Peyer's patch (tissue), 4 donors: ENCODE measurements at places on chromosomes 3 and 15.
A peak's percentile ranks its signal among the peaks of the same experiment; 100 is the strongest.

DNA sequence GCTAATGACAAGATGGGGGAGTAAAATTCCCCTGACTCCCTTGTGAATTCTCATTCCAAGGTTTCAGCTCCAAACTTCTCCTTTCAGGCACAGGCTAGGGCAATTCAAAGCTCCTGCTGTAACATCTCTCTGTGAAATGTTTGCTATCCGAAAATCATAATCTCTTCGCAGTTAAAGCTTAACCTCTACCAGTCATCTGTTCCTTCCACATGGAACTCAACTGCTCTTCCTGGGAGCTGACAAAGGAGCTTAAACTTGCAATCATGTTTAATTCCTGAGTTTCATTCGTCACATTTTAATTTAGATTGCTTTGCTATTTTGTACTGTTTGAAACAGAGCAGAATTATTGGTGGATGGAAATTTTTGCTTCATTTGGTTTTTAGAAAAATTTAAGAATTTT lies 328.6 kb downstream of the AGBL1 start:
- DNase-seq: no peak

DNA sequence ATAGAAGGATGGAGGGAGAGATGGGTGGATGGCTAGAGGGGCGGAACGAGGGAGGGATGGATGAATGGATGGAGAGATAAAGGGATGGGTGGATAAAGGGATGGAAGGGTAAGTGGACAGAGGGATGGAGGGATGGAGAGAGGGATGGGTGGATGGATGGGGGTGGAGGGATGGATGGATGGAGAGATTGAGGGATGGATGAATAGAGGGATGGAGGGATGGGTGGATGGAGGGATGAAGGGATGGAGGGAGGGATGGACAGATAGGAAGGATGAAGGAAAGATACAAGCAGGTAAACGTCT lies 313.3 kb downstream of the UACA start:
- no peak for DNase-seq

- DNase-seq: no peak
These were observed 235.1 kb downstream of the MYRIP start for GRCh38 chr3:40044487-40044886.

GRCh38 chr15:43792761-43793476 lies 799 bp downstream of the SERF2 start:
- peak; percentile 59 for DNase-seq

DNA sequence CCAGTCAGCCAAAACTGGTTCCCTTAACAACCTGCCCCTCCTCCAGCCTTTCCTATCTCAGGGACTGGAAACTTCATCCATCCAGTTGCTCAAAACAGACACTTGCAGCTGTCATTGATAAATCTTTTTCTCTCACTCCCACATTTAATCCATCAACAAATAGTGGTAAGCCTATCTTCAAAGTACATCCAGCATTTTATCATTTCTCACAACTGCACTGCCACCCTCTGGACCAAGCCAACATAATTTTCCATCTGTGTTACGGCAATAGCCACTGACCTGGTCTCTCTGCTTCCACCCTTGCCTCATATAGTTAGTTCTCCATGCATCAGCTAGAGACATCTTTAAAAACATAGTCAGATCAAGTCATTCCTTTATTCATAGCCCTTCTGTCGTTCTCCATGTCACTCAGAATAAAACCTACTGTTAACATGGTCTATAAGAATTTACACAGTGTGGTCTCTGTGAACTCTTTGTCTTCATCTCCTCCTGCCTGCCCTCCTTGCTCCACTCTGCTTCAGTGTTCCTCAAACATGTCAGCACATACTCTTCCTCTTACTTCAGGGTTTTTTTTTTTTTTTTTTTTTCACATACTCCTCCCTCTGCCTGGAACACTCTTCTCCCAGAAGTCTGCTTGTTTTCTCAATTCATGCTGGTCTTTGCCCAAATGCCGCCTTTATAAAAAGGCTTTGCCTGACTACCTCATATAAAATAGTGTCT lies 102.5 kb upstream of the COL6A5 start:
- no peak for DNase-seq

GRCh38 chr15:26910715-26911114 lies 43.9 kb downstream of the GABRA5 start:
- no peak for DNase-seq

DNA sequence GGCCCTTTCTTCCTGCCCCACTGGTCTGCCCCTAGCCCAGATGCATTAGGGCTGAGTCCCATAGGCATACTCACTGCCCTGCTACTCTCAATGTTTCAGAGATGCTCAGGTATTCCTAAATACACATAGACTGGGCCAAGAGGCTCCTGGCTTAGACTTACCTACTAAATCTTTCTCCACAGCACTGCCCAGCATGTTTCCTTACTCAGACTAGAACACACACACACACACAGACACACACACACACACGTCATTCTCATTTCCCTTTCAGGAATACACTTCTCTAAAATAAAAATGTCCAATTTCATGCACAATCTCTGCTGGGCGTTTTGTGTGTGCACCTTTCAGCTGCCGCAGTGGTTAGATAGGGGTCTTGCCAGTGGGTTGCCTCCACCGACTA lies 175.7 kb downstream of the FAM43A start:
- DNase-seq: no peak

DNA sequence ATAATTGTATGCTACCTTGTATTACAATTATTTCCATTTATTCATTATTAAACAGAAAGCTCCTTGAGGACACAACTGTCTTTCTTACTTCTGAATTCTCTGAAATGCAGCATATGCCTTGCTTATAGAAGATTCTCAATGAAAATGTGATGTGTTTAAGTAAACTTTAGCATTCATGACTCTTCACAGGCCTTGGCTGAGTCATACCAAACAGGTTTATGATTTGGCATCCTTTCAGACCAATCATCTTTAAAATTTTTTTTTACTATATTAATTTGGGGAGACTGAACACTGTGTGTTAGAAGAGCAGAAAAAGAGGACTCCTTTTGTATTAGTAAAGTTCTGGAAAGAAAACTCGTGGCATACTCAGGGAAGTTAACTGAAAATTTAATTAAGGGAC lies 6.4 kb upstream of the GALK2 start:
- no peak for DNase-seq

DNA sequence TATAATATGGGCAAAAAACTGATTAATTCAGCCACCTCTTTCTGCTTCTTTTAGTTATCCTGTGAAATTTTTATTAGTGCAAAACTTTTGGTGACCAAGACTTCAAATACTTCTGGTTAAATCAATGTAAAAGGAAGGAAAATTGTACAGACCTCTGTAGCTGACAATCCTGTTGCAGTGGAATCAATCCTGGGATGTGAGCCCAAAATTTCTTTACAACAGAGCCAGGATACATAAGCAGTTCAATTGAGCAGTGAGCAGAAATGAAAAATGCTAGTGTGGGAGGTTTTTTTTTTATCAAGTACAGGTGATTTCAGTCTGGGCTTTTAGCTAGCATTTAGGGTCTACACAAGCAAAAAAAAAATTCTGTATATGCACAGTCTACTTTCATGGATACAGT lies 398.0 kb downstream of the OTOL1 start:
- no peak for DNase-seq

DNA sequence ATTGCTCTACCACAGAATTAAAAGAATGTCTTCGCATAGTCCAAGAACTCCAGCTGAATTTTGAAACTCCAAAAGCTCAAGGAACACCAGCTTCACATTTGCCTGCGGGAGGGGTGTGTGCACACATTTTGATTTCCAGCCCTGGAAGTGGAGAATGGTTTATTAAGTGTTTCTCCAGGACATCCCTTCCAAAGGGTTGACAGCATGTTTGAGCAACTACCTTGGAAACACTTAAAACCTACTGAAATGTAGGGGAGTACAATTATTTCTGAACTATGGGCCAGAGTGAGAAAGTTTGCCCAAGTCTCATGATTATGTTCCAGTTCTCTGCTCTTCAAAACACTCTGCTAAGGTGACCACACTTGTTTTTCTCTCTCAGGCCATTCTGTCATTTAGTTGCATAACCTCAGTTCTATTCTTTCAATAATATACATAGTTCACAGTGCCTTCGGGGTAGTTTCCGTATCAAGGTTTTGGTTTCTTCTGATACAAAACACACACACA lies 7.9 kb downstream of the ACP3 start:
- DNase-seq: no peak

GRCh38 chr15:77719450-77719849 lies 86.7 kb upstream of the LINGO1 start:
- no peak for DNase-seq

GRCh38 chr3:133669949-133670524 lies 8.3 kb upstream of the TOPBP1 start:
- no peak for DNase-seq

GRCh38 chr3:47491186-47491585 lies 15.4 kb upstream of the SCAP start:
- DNase-seq: no peak

GRCh38 chr3:57681691-57682090 lies 11.2 kb downstream of the DENND6A start:
- no peak for DNase-seq

DNA sequence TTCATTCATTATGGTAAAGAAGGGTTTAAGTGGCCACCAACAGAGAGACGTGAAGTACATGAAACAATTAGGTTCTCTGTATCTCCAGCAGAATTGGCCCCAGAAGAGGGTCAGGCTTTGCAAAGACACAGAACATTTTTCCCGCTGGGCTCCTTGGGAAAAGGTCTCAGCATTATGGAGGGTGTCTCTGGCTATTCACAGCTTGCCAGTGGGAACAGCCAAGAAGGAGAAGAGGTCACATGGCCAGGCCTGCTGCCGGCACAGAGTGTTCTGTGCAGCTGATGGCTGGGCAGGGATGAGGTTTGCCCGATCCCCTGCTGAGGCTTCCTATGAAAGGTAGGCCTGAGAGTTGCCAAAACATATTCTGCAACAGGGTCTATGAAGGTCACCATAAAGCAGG lies 77.8 kb upstream of the LPP start:
- no peak for DNase-seq

GRCh38 chr3:109411547-109411946 lies 74.2 kb upstream of the DPPA4 start:
- DNase-seq: no peak

GRCh38 chr3:131370935-131371687 lies 10.5 kb upstream of the NUDT16 start:
- no peak for DNase-seq

DNA sequence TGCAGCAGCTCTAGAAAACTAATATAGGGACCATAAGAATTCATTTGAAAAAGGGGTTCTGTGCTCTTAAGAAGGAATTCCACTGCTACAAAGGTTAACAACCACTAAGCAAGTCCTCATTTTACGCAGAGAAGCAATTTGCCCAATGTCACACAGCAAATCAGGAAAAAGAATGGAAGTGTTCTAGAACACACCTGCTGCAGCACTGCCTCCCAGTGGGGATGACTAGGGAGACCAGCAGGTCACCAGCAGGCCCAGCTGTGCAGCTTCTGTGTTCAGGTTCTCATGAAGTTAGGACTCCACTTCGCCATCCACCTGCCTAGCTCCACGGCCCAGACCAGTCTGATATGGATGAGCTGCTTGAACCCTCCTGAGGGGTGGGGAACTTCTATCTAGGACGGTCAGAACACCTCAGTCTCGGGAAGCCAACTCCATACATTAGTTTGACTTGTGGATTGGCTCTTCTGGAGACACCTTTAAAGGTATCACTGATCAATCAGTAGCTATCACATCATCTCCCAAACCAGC lies 18.6 kb downstream of the POMGNT2 start:
- DNase-seq: no peak

DNA sequence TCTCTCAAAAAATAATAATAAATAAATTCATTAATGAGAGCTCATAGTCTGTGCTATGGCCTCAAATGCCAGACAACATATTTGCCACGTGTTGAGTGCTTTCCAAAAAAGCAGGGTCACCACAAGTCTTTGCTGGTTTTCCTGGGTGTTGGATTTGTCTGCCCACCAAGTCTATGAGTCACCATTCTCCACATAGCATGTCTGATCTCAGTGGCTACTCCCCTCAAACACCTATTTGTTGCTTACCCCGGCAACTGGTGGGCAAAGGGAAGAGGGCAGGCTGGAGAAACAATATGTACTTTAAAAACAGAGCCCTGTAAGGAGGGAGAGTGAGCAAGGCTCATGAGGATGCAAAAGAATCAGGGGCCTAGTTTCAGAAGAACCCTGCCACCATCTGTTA lies 120.0 kb upstream of the ARRDC4 start:
- DNase-seq: no peak

GRCh38 chr3:148333091-148333490 lies 364.6 kb upstream of the AGTR1 start:
- no peak for DNase-seq

DNA sequence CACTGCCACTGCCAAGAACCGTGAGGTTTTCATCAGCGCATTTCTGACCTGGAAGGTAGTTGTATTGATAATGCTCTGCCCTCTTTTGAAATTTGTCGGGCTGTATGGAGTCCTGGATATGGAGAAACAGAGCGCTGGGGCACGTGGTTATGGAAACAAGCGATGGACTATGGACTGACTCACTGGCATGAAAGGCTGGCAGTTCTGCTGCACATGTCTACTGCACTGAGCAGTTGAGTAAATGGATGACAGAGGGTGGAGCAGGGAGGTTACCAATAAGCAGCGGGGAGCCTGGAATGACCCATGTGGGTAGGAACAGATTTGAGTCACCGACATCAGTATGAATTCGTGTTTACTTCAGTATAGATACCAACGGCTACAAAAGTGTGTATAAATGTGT lies 429.5 kb downstream of the OCA2 start:
- no peak for DNase-seq

- DNase-seq: no peak
These were observed 336.7 kb upstream of the ZNF717 start for GRCh38 chr3:76122007-76122406.

- DNase-seq: no peak
These were observed 74.0 kb downstream of the TFRC start for GRCh38 chr3:196007744-196008335.

DNA sequence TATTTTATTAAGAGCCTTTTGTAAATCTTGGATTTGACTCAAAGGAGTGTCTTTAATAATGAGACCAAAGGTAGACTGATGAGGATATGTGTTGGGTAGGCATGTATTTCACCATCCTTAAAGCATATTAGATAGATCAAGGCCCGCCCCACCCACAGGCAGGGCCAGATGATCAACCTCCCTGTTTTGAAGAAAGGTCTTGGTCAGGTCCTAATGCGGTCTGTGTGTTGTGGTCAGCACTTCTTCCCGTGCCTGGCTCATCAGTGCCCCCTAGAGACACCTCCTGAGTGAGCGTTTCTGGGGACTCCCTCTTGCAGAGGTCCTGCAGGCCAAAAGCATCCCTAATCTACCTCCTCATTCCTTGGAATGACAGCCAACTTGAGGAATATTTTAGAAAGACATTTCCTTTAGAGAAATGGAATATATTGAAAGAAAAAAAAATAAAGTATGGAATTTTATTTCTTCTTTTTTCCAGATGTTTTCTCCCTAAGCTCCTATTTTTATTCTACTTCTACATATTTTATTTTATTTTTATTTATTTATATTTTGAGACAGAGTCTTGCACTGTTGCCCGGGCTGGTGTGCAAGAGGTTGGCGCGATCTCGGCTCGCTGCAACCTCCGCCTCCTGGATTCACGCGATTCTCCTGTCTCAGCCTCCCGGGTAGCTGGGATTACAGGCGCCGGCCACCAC lies 6.0 kb downstream of the TM4SF4 start:
- DNase-seq: peak; percentile 21

DNA sequence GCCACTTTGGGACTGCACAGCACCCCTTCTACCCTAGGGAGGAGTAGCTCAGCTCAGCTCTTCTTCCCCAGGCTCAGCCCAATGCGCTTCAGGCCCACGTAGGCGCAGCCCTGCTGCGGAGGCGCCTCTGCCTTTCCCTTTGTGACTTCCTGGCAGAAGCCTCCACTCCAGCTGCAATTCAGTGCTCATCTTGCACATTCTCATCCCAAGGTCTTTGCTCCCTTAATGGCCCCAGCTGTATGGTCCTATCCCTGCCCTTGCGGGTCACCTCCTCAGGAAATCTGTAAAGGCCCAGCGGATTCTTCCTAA lies 109.0 kb downstream of the VGLL4 start:
- DNase-seq: no peak

- DNase-seq: no peak
These were observed 2.0 kb downstream of the NR1I2 start for GRCh38 chr3:119783883-119784282.
